ENCODE measurements at places on chromosomes 13 and 19.
A peak's percentile ranks its signal among the peaks of the same experiment; 100 is the strongest.

DNA sequence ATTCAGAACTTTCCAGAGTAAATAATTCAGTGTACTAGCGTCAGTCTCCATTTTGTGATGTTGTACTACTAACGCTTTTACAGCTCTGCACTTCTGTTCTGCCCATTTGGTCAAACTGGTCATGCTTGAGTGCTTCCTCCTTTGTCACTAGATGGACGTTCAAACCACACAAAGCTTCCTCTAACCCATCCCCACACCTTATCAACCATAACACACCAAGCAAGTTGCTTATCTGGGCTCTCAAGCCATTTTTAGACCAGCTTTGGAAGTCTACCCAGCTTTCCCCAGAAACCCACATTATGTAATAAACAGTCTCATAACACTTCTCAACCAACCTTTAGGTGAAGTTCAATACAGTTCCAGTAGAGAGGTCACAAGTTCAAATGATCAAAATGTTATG, 2.3 kb upstream of the ZNF347 start:
- DNase-seq, result no peak

DNA sequence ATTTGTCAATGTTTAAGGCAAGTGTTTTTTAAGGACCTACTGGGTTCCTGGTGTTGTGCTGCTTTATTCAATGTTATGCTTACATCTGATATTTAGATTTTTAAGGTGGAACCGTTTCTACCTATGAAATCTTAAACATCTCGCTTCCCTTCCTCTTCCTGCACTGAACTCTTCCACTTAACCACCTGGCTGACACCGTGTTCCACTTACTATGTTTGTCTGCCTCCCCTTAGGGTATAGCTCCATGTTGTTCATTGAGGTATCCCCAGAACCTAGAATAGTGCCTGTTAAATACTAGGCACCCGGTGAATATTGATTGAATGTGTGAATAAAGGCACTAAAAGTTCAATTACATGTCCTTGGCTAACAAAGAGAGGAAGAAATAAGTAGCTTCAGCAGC, 104.9 kb downstream of the RNF17 start:
- no peak for DNase-seq

DNA sequence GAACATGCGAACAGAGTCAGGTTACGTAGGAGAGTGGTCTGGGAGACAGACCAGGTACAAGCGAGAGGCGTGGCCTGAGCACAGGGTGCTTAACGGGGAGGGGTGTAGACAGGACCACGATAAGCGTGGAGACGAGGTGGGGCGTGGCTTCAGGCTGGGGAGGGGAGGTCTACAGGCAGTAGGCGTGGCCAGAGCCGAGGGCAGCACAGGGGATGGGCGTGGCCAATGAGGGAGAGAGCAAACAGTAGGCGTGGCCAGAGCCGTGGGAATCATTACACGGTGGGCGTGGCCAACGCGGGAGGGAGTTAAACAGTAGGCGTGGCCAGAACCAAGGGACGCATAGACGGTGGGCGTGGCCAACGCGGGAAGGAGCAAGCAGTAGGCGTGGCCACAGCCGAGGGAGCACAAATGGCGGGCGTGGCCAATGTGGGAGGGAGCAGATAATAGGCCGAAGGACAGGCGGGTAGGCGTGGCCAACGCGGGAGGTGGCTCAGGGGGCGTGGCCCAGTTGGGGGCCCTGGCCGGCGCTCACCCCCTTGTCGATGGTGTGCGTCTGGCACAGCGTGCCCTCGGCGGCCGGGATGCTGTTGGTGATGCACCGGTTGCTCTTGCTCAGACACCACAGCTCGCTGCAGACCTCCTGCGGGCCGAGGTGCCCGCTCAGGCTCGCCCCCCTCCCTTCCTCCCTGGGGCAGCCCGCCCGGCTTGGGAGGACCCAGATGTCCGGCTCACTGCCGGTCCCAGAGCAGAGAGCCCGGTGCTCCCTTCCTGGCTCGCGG, 15.2 kb upstream of the MYO1F start:
- peak; percentile 100 for DNase-seq

GRCh38 chr13:52405767-52406494, at the start of gene THSD1:
THSD1 (minus strand) TSS chr13:52406172; CDS start chr13:52402600, 3,572 bp downstream.
- DNase-seq, result peak; percentile 63

DNA sequence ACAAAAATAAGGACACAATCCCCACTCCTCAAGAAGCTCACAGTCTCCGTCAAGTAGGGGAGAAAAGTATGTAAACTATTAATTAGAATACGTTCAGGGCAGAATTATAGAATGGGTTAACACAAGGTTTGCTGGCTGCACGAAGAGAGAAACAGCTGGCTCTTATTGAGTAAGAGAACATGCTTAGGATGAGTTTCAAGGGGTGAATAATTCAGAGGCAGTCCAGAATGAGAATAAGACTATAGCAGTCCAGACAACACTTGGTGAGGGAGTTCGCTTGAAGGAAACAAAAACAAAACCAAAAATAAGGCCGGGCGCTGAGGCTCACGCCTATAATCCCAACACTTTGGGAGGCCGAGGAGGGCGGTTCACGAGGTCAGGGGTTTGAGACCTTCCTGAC, 61.9 kb downstream of the THSD1 start:
- no peak for DNase-seq

DNA sequence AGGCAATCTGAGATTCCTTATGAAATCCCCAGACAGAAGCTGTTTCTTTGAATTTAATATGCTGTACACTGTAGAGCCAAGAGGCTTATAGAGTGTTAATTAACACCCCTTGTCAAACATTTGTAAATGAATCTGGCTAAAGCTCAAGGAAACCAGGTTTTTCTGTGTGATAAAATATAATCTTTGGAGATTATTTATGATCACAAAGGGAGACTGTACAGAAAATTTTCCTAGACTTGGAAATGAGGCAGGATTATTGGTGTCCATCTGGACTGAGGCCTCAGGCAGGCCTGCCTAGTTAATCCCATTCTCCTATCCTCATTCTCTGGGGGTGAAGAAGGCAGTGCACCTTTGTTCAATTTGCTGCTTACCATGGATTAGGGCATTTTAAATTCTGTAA, 17.8 kb downstream of the KL start:
- no peak for DNase-seq

GRCh38 chr19:50551715-50552187, 16.5 kb downstream of the LRRC4B start:
- DNase-seq, result peak; percentile 20

DNA sequence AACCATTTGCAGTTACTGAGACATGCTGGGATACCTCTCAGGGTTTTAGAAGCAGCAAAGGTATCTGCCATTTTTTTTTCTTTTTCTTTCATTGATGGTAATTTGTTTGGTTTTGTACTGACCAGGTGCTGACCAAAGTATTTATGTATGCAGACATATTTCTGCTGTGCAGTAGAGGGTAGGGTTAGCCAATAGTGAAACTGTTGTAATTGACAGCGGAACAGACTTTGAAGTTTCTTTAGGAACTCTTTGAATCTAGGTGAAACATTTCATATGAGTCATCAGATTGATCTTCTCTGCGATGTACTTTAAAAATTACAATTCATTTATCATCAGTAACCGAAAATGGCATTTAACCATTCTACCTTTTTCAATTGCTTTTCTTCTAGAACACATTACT, 63.0 kb downstream of the ITGBL1 start:
- no peak for DNase-seq

- DNase-seq, result peak; percentile 82
These were observed 1.1 kb downstream of the KEAP1 start for GRCh38 chr19:10501971-10502523.

- no peak for DNase-seq
These were observed 190.9 kb downstream of the SLITRK6 start for GRCh38 chr13:85608255-85608829.

- no peak for DNase-seq
These were observed 24.1 kb upstream of the WDR18 start for GRCh38 chr19:960020-960419.

DNA sequence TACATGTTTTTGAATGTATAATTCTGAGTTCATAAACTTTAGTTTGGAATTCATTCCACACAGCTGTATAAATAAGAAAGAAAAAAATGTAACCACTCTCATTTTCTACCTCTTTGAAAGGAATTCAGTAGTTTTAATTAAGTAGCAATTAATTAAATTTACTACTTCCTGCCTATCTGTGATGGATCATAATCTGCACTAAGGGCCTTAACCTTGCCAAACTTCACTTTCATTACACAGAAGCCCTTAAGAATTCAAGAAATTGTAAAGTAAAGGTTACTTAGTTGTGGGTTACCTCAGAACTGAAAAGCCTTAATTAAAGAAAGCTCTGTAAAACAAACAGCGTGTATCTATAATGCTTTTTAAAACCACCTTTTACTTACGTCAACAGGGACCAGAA, 111.9 kb upstream of the FBXL3 start:
- no peak for DNase-seq

DNA sequence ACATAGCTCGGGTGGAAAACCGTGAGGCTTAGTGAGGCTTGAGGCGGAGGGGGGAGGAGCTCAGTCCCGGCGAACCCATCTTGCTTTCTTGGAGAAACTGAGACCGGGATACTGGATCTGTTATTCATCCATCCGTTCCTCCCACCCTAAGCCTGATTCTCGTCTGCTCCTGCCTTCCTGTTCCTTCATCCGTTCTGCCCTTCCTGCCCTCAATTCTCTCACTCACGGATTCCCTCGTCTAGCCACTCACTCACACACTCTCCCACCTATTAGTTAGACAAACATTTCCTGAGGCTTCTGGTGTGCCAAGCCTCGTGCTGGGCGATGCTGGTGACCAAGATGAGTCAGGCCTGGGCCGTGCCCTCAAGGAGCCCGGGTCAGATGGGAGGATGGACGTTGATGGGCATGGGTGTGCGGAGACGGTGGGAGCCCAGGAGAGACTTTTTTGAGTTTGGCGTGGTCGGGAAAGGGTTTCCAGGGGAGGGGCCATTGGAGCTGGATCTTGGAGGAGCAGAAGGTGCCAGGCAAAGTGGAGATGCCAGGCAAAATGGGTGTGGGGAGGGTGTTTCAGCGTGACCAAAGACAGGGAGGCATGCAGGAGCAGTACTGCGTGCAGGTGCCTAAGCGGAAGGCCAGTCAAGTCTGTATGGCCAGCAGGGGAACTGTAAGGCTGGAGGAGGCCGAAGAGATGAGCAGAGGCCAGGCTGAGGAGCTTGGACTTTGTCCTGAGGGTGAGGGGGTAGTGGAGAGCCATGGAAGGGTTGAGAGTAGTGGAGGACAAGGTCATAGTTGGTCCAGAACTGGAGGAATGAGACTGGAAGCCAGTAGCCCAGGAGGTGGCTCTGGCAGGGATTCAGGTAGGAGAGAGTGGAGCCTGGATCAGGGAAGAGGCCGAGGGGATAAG, 7.4 kb upstream of the CNFN start:
- no peak for DNase-seq

GRCh38 chr13:79492313-79492798, 11.4 kb downstream of the NDFIP2 start:
- DNase-seq, result peak; percentile 41

GRCh38 chr13:25059958-25060357, 36.0 kb upstream of the PABPC3 start:
- no peak for DNase-seq

- no peak for DNase-seq
These were observed 1364.0 kb downstream of the PCDH9 start for GRCh38 chr13:65866138-65866537.

DNA sequence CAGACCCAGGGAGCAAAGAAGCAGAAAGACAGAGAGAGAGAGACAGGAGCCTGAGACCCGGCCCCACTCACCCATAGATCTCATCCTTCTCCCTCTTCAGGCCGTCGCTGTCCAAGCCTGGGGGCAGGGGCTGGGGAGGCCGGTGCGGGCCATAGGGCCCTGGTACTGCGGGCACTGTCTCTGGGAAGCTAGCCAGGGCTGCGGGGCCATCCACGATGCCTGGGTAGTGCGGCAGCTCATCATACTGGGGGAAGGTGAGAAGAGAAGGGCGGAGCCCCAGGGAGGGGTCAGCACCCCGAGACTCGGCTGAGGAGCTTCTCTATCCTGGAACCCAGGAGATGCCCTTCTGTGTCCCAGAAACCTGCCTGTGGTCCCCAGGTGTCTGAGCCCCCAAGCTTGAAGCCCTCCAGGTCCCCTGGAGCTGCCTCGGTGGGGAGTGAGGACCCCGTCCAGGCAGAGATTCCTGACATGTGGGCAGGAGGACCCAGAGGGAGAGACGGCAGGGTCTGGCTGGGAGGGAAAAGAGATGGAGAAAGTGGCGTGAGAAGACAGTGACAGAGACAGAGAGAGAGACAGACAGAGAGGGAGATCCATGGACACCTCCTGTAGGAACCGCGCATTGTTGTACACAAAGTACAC, 2.1 kb downstream of the MEIS3 start:
- no peak for DNase-seq

GRCh38 chr19:39183104-39183503, 13.7 kb upstream of the NCCRP1 start:
- DNase-seq, result no peak

DNA sequence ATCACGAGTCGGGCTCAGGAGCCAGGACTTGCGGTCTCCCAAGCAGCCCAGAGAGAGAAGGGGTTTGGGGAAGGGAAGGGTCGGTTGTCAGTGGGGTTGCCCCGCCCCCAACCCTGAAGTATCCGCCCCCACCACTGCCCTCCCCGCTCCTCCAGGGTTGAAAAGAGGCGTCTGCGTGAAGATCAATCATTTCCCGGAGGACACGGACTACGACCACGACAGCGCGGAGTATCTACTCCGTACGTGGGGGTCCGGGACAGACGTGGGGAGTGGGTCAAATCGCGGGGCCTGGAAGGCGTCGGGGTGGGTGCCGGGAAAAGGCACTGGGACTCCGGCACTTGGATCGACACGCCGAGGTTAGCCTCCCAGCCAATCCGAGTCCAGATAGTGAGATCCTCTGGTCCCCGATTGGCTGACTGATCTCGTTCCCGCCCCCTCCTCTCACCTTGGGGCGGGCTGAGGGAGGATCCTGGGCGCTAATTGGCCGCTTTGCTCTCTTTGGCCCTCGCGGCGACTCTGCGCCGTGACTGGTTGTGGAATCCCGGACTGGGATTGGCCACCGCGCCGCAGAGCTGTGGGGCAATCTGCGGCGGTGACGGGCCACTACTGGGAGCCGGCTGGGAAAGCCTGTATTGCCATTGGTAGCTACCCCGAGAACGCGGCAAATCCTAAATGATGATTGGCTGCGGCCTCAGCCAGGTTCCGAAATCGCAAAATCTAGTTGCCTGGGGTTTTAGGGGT, 13.3 kb upstream of the CACNG6 start:
- peak; percentile 73 for DNase-seq

DNA sequence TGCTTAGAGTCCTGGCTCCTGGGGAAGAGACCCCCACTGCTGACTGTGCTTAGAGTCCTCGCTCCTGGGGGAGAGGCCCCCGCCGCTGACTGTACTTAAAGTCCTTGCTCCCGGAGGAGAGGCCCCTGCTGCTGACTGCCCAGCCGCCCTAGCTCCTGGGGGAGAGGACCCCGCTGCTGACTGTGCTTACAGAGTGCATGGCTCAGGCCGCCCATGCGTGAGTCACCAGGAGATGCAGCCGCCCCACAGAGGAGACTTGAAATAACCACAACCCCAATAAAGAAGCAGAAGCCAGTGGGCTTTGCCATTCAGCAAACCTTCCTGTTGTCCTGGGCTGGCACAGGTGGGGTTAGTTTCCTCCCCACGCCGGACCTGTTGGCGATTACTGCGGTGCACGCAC, 79.2 kb upstream of the C13orf46 start:
- DNase-seq, result peak; percentile 41

DNA sequence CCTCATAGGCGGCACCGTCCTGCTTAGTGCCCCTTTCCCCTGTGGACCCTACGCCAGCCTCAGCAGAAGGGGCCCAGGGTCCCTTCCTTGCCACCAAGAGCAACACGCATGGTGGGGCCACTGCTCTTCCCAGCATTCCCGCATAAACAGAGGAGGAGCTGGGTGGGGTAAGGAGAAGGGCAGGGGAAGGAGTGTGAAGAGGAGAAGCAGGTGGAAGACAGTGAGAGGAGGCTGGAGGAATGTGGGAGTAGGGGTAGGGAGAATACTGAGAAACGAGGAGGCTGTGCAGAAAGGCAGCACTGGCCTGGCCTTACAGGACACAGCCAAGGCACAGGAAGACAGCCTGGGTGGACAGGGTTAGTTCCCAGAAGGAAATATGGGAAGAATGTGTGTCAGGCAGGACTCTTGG, 43.9 kb downstream of the ZNF331 start:
- DNase-seq, result no peak
